Right cardiac atrium (tissue), 5 donors: ENCODE measurements at places on chromosomes 2 and 18.

DNA sequence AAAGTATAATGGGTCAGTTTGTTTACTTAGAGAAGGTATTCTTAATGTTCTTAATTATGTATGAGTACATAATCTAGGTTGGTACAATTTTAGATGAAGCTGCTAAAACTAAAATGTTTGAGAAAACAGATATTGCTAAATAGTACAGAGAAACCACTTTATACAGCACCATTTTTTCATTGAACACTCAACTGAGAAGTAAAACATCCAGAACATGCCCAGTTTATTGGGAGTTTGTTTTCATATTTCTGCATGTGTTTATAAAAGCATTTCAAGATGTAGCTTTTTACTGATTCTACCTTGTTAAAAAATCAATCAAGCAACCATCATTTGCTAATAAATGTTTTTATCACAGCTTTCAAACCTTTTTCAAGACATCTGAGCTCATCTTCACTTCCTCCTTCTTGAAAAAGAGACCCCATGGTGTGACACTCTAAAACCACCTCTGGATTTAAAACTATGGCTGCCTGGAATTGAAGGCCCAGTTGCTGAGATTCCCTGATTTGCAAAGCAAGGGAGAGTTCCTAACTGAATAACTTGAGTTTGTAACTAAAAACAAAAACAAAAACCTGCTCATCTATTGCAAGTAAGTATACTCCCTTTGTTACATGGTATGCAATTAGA, 585.9 kb downstream of the ZEB2 start:
- no peak for DNase-seq

GRCh38 chr18:74457725-74458421, 765 bp upstream of the DIPK1C start:
- DNase-seq, result peak; percentile 67

DNA sequence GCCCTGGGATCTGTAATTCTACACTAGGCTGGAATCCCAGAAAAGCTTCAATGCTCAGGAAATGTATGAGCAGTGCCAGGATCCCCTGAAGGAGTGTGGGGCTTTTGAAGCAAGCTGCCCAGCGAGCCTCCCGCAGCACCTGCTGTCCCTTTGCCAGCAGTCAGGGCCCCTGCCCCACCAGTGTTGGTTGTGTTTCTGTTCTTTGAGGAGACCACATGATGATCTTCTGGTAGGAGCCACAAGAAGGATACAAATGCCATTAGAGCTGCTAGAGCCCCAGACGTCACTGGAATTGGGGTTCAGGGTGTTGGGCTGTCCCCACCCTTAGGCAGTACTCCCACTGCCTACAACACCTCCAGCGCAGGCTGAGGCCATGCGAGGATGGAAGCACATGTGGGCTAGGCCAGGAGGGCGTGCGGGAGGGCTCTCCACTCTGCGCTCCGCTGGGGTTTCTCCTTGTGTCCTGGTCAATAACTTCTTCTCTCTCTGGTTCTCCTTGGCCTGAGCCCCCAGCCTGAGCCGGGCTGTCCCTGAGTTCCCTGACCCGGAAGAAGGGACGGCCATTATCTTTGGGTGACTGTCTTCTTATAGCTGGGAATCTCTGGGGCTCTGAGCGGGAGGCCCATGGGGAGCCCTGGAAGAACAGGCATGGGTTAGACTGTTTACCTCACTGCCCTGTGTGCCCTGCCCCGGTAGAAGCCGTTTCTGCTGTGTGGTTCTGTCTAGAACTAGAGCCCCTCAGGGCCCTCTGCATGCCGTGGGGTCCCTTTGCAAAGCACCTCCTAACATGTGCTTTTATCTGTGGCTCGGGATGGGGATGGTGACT, 73.9 kb downstream of the LRRFIP1 start:
- DNase-seq, result no peak

GRCh38 chr2:146659976-146660375, 1184.9 kb upstream of the ACVR2A start:
- DNase-seq, result no peak

- no peak for DNase-seq
Measured at GRCh38 chr2:219603771-219604170, 6.1 kb downstream of the STK11IP start.

DNA sequence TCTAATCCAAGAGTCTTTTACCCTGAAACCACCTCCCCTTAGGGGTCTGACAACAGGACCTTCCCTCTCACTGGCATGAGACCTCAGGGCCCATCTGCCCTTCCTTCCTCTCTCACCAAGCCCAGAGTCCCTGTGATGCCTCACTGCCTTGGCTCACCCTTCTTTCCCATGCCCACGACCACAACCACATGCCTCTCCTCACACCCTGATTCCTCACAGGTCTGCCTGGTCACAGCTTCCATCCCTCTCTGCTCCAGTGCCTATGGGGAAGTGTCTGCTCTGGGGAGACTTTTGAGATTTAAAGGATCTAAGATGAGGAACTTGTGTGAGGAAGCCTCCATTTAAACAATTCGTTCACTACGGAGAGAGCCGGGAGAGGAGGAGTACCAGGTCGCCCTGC, 98.9 kb upstream of the SH3BP4 start:
- no peak for DNase-seq

DNA sequence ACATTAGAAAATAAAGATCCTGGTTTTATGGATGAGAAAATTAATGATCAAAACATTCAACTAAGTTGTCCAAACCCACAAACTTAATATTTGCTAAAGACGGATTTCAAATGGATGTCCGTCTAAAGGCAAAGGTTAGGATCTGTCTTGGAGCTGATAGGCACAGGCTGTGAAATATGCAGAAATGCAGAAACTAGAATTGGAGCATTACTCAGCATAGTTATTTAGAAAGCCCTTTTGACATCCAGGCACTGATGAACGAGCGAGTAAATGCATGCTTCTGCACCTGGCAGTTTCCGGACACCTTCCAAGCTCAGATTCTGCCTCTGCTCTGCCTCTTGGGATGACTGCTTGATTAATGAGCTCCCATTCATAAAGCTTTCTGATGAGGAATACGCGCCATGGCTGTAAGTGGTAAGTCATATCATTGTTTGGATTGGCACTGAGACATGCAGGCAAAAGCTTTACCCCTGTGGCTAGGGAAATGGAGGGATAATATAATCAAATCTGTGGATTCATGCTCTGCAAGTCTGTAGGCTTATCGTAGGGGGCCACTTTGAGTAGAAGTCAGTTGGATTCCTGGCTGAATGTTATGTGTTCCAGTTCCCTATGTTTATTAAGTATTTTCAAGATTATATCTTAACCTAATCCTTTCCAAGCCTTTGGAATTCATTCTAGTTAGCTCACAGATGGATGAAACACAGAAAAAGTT, 2176.3 kb upstream of the CELF4 start:
- no peak for DNase-seq

- DNase-seq, result no peak
Measured at GRCh38 chr2:162172802-162173370, 20.8 kb upstream of the GCG start.

DNA sequence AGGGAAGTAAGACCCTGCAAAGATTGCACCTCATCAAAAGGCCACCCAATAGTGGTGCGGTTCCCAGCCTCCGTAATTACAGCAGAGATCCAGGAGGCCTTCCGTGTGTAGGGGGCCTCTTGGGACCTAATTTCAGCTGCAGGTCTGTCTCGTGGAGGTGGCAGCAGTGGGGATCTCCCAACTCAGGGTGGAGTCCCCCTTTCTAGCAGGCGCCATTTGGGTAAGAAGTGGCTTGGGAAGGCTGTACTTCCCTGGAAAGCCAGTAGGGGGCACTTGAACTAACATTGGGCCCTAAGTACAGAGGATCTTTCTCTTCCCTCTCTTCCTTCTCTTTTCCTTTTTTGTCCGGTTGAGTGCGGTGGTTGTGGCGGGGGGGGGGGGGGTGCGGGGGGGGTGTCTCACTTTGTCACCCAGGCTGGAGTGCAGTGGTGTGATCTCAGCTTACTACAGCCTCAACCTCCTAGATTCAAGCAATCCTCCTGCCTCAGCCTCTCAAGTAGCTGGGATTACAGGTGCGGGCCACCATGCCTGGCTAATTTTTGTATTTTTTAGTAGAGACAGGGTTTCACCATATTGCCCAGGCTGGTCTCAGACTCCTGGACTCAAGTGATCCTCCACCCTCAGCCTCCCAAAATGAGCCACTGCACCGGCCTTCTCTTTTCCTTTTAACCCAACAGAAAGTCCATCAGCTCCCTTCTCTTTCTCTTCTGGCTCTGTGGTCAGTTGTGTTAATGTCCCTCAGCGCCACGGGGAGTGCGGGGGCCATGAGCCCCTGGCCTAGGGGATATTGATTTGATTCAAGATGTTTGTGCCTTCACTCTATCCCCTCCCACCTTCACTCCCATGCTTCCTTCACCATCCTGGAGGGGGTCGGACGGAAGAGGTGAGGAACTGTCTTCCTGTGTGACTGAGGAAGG, 32.0 kb downstream of the CENPO start:
- peak; percentile 44 for DNase-seq

- no peak for DNase-seq
Measured at GRCh38 chr2:190138032-190138431, 75.5 kb upstream of the MSTN start.

DNA sequence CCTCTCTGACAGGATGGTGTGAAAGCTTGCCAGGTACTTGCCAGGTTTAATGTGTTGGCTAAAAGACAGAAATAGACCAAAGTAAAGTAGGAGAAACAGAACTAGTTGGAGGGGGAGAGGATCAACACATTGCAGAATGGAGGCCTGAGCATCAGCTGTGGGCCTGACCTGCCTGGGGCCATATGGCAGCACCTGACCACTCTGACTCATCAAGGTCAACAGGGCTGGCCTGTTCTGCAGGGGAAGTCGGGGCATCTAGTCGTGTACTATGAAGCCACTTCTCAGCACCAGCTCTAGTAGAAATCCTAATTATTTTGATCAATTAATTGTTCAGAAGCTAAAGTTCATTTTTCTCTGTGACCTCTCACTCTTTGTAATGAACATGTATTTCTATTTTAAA, 35.8 kb upstream of the NOSTRIN start:
- DNase-seq, result no peak

- DNase-seq, result no peak
Measured at GRCh38 chr2:132632000-132632649, 37.9 kb downstream of the LYPD1 start.

GRCh38 chr2:10909996-10910341, 1.8 kb upstream of the KCNF1 start:
- no peak for DNase-seq

GRCh38 chr18:49857708-49858107, 44.4 kb upstream of the ACAA2 start:
- DNase-seq, result no peak

DNA sequence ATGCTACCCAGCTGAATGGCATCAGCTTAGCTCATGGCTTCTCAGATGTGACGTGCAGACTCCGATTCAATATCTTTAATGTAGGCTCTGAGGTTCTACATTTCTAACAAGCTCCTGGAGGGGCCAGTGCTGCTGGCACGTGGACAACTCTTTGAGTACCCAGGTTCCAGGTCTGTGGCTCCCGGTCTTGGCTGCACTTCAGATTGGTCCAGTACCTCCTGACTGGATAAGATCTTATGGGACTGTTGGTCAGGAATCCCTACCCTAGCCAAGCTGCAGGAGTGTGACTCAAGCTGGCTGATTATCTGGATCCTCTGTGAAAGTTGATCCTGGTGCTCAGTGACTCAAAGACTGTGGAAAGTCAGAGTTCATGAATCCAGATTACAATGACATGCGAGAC, 222.1 kb downstream of the ANKRD30B start:
- DNase-seq, result no peak

- DNase-seq, result no peak
Measured at GRCh38 chr18:5879479-5879882, 15.8 kb downstream of the TMEM200C start.

- no peak for DNase-seq
Measured at GRCh38 chr18:60698901-60699300, 326.3 kb upstream of the MC4R start.

DNA sequence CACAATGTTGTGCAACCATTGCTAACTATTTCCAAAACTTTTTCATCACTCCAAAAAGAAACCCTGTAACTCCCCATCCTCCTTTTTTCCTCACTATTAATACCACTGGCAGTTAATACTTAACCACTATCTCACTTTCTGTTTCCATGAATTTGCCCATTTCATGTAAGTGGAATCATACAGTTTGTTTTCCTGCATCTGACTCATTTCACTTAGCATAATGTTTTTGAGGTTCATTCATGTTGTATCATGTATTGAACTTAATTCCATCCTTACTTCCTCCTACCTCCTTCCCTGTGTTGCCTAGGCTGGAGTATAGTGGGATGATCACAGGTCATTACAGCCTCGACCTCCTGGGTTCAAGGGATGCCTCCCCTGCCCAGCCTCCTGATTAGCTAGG, 68.3 kb downstream of the FAM117B start:
- DNase-seq, result no peak

- DNase-seq, result no peak
Measured at GRCh38 chr2:96957244-96957643, 29.1 kb downstream of the FAM178B start.

DNA sequence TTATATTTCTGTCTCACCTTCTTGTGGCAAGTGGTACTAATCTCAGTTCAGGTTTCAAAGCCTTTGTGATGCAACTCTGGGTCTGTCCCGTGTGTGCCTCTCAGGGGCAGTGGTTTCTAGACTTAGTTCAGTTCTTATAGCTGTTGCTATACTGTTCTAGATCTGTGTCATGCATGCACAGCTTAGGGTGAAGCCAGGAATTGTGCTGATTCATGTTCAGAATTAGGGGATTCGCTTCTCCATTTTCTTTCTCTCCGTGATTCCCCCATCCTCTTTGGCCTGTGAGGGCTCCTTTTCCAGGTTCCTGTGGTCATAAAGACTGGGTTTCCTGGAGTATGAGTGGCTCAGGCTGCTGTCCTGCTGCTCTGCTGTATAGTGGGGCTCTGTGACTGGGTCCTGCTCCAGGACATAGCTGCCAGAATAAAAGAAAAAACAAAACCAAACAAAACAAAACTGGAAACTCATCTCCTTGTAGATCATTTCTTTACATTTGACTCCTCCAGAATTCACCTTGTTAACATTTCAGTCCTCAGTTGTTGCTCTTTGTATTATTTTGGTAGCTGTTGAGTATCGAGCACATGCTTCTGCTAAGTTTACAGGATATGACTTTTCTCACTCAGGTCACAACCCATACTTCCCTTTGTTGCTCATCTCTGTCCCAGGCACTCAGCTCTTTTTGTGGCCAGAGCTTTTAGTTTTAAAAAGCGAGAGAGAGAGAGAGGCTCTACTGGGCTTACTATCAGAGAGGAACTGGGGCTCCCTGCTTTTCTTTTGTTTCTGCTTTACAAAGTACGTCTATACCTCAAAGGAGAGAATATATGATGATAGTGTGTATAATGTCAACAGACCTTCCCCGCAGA, 34.2 kb downstream of the CERS6 start:
- no peak for DNase-seq

DNA sequence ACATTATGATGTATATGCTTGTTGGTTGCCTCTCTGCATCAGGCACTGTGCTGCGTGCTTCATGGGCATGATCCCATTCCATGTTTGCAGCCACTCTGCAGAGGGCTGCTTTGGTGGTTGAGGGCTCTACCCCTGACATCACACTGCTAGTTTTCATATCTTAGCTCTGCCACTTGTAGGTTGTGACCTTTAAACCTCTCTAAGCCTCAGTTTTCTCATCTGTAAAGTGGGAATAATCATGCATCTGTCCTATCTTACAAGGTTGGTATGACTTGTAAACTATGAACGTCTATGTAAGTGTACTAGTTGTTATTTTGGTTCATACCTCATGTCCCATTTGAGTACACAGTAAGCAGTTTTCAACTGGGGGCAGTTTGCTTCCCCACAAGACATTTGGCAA, 260.4 kb downstream of the PHLPP1 start:
- DNase-seq, result no peak
